ENCODE measurements at places on chromosomes 1 and 21. TPM values are rescaled to one million over a fixed set of nuclear protein-coding genes. Genes with fewer than 3 reads are reported as not detected.

DNA sequence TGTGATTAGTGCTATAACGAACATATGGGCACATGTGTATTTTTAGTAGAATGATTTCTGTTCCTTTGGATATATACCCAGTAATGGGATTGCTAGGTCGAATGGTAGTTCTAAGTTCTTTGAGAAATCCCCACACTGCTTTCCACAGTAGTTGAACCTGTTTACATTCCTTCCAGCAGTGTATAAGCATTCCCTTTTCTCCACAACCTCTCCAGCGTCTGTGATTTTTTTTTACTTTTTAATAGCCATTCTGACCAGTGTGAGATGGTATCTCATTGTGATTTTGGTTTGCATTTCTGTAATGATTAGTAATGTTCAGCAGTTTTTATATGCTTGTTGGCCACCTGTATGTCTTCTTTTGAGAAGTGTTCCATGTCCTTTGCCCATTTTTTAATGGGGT is 81.8 kb upstream of the SLC44A3 start:
- no peak overlapping the region for H3K4me3 ChIP-seq
- no peaks in the 10 kb centered on the region for H3K36me3 ChIP-seq
- H3K27me3 ChIP-seq = no peaks in the 10 kb centered on the region
- no peak for DNase-seq
- no peak overlapping the region for H3K27ac ChIP-seq
- H3K4me1 ChIP-seq = no peaks in the 10 kb centered on the region

DNA sequence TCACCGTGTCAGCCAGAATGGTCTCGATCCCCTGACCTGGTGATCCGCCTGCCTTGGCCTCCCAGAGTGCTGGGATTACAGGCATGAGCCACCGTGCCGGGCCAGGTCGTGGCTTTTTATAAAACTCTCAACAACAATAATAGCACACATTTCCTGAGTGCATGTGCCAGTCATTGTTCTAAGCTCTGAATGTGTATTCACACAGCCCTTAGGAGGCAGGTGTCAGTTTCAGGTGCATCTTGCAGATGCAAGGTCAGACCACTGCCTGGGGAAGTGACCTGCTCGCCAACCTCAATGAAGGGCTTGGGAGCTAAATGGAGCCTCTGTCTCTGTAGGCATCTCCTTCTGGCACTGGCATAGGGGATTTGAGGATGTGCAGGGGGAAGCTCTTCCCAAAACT is 1.6 kb upstream of the LEFTY2 start:
- no peak overlapping the region for H3K4me3 ChIP-seq
- H3K4me1 ChIP-seq = peaks cover 11% of the 10 kb centered on the region
- no peaks in the 10 kb centered on the region for H3K27me3 ChIP-seq
- no peak for DNase-seq
- H3K27ac ChIP-seq = no peak overlapping the region

- DNase-seq = no peak
- H3K27me3 ChIP-seq = no peaks in the 10 kb centered on the region
- H3K4me3 ChIP-seq = no peak overlapping the region
- no peaks in the 10 kb centered on the region for H3K36me3 ChIP-seq
- peaks cover 10% of the 10 kb centered on the region for H3K4me1 ChIP-seq
These were observed 3.7 kb upstream of the SARS1 start for GRCh38 chr1:109210058-109210457.

DNA sequence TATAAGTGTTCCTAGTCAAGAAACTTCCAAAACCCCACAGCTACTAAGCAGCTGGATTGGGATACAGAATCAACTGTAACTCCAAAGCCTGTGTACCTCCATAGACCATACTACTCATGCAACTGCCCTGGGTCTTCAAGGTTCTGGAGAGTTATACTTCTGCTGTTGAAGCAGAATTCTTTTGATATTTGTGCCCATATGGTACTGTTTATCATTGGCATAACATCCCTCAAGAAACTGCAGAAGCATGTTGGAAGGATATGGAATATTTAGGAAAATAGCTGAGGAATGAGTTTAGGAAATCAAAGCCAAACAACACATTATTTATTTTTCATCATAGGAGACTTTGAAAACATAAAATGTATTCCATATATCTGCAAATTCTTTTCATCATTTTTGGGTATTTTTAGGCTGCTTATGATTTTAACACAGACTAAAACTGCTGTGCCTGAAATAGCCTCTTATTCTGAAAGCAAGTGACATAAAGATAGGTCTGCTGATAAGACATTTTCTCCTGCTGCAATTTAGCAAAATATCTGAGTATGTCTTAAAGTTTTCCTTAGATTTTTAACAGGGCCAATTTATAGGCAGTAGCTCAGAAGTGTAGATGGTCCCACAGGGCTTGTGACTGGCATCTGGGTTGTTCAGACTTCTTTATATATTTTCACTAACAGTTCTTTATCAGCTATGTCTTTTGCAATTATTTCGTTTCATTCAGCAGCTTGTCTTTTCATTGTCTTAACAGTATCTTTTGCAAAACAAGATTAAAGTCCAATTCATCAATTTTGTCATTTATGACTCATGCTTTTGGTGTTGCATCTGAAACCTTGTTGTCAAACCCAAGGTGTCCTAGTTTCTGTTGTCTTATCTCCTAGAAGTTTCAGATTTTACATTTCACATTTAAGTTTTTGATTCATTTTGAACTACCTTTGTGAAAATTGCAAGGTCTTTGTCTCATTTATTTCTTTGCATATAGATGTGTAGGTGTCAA is 41.1 kb upstream of the ZNF124 start:
- no peak for DNase-seq
- H3K36me3 ChIP-seq = peaks cover 2% of the 10 kb centered on the region
- no peaks in the 10 kb centered on the region for H3K27me3 ChIP-seq

GRCh38 chr1:116560704-116561490 is 9.9 kb downstream of the CD58 start:
- H3K27ac ChIP-seq = no peak overlapping the region
- peaks cover 41% of the 10 kb centered on the region for H3K4me1 ChIP-seq
- peaks cover 4% of the 10 kb centered on the region for H3K36me3 ChIP-seq
- H3K27me3 ChIP-seq = no peaks in the 10 kb centered on the region

- no peak overlapping the region for H3K27ac ChIP-seq
- H3K4me1 ChIP-seq = no peaks in the 10 kb centered on the region
- H3K4me3 ChIP-seq = no peak overlapping the region
- H3K27me3 ChIP-seq = no peaks in the 10 kb centered on the region
- no peaks in the 10 kb centered on the region for H3K36me3 ChIP-seq
- no peak for DNase-seq
These were observed 198.4 kb upstream of the PTGFR start for GRCh38 chr1:78292361-78292760.

- no peak overlapping the region for H3K27ac ChIP-seq
- H3K4me1 ChIP-seq = peaks cover 9% of the 10 kb centered on the region
- peaks cover 23% of the 10 kb centered on the region for H3K27me3 ChIP-seq
- DNase-seq = no peak
- H3K36me3 ChIP-seq = no peaks in the 10 kb centered on the region
- H3K4me3 ChIP-seq = no peak overlapping the region
These were observed 1.7 kb downstream of the BACE2 start for GRCh38 chr21:41169701-41170100.

Gene CAPN8
- total RNA-seq = 0.34 TPM

Gene TSPAN1
- not detected for total RNA-seq

Gene USH2A
- not detected for total RNA-seq

Gene TBX15
- not detected for total RNA-seq

Gene MXRA8
- 1.6 TPM for total RNA-seq

Gene GABPA
- 23.6 TPM for total RNA-seq

Gene NCAM2
- total RNA-seq = not detected
